CD4-positive, CD25-positive, alpha-beta regulatory T cell (primary cell): ENCODE measurements at places on chromosomes 7 and 10. TPM values are rescaled to one million over a fixed set of nuclear protein-coding genes. Genes with fewer than 3 reads are reported as not detected.

GRCh38 chr10:75859141-75859540 is 427.7 kb downstream of the LRMDA start:
- no peaks in the 10 kb centered on the region for H3K36me3 ChIP-seq
- no peak overlapping the region for H3K4me3 ChIP-seq
- no peak overlapping the region for H3K27ac ChIP-seq
- no peak for DNase-seq
- no peaks in the 10 kb centered on the region for H3K4me1 ChIP-seq

DNA sequence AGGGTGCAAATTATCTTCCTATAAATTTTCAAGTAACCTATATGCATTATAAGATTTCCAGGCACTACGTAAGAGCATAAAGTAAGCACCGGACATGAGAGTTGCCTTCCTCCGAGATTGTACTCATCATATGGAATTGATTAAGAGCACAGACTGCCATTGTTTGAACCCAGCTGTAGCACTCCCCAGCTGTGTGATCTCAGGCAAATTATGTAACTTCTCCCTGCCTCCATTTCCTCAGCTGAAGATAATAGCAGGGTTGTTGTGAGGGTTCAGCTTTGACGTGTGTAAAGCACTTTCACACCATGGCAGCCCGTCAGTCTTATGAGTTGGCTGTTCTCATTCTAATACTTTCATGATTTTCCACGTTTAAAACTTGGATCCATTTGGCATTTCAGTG is 122.6 kb downstream of the ITIH5 start:
- no peaks in the 10 kb centered on the region for H3K27me3 ChIP-seq
- H3K4me3 ChIP-seq: no peak overlapping the region
- H3K36me3 ChIP-seq: no peaks in the 10 kb centered on the region
- peaks cover 3% of the 10 kb centered on the region for H3K4me1 ChIP-seq
- DNase-seq: no peak
- H3K27ac ChIP-seq: no peak overlapping the region

DNA sequence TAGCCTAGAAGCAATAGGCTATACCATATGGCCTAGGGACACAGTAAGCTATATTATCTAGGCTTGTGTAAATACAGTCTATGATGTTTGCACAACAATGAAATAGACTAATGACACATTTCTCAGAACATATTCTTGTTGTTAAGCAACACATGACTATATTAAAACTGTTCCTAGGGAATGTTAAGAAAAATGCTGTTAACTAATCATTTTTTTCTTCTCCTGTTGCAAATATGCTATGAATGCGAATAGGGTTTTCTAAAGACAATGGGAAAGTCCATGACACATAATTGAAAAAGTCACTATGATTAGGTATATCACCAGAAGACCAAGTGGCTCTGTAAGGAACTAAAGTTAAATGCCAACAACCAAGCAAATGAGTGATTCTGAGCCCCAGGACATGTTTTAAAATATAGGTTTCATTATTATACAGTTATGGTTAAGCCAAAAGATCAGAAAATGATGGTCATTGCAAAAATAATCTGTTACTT is 454.0 kb upstream of the SORCS1 start:
- no peaks in the 10 kb centered on the region for H3K36me3 ChIP-seq
- no peaks in the 10 kb centered on the region for H3K27me3 ChIP-seq
- no peaks in the 10 kb centered on the region for H3K4me1 ChIP-seq
- no peak for DNase-seq

GRCh38 chr10:53379956-53380355 is 607.4 kb upstream of the MBL2 start:
- no peak overlapping the region for H3K27ac ChIP-seq
- H3K4me3 ChIP-seq: no peak overlapping the region
- H3K4me1 ChIP-seq: no peaks in the 10 kb centered on the region
- no peak for DNase-seq

Gene LIPK
- not detected for total RNA-seq

Gene SPDYE6
- not detected for total RNA-seq
